T-helper 1 cell (primary cell): ENCODE measurements at places on chromosomes 11 and 22.

DNA sequence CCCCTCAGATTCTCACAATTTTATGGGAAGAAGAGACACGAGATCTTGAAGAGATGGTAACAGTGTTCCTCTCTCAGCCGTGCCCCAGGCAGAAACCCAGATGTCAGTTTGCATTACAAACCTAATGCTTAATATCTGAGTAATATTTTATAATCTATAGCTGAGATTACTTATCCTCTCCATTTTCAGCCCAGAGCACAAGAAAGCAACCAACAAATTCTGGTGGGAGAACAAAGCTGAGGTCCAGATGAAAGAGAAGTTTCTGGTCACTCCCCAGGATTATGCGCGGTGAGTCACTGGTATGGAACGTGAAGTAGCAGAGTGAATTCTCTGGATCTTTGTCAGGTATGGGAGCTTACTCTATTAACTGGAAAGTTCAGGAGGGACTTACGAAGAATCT, 884 bp downstream of the CENATAC start:
- no peak for DNase-seq

DNA sequence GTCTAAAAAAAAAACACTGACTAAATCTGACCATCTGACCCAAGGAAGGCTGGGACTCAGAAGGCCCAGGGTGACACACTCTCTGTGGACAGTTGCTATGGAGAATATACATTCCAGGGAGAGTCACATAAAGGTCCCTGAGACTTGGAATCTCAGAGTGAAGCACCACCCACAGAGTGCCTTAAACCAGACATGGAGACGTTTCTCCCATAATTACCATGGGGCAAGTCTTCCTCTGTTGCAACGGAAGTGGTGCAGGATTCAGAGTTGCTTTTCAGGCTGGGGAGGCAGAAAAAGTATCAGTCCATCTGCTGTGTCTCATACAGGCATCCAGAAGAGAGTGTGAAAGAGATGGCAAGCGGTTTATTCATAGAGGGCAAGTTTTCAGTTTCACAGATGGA, 58.7 kb upstream of the SLN start:
- DNase-seq, result no peak

GRCh38 chr11:74783241-74783871, 34.7 kb downstream of the RNF169 start:
- DNase-seq, result no peak

DNA sequence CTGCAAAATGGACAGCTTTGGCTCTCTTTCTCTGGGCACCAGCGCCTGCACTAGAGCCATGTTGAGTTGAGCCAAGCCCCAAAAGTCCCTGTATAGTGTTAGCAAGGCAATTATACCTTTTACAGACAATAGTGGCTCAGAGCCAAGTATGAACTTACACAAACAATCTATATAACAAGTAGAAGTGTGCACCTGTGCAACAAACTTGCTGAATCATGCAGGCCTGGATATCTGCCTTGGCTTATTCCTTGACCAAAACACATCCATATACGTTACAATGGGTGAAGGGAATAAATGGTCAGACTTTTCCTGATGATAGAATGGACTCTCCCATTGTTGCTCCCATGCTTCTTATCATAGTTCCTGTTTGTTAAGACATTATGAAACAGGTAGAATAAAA, 3.8 kb upstream of the OR52I2 start:
- no peak for DNase-seq

DNA sequence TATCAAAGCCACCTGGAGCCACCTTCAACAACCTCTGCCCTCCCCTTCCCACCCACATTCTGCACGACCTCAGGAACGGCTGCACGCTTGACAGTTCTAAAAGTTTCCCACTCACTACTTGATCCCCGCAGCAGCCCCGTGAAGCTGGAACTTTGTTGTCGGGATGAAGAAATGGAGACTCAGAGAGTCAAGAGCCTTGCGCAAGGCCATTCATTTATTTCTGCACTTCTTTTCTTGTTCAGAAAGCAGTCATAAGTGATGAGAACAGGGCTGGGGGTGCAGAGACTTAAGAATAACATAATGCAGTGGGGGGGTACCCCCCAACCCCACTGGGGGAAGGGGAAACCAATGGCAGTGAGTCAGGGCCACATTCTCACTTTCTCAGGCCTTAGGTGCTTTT, 2.2 kb upstream of the ZFTA start:
- no peak for DNase-seq

- no peak for DNase-seq
Observed at GRCh38 chr22:30574997-30575671, 669 bp upstream of the GAL3ST1 start.

DNA sequence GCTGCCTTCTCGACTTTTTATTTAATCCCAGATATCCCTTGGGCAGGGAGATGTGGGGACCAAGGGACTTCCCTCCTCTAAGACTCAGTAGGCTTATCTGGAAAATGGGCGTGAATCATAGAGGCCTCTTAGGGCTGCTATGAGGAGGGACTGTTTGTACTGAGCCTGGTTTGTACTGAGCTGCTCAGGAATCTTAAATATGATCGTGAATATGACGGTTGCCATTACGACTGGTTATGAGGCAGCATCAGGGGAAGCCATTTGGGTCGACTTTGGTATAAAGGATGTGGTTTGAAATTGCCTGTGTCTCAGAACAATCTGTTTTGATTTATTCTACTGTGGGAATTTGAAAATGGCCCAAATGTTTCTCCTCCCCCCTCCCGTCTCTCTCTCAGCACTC, 20.6 kb downstream of the TSPAN18 start:
- no peak for DNase-seq

DNA sequence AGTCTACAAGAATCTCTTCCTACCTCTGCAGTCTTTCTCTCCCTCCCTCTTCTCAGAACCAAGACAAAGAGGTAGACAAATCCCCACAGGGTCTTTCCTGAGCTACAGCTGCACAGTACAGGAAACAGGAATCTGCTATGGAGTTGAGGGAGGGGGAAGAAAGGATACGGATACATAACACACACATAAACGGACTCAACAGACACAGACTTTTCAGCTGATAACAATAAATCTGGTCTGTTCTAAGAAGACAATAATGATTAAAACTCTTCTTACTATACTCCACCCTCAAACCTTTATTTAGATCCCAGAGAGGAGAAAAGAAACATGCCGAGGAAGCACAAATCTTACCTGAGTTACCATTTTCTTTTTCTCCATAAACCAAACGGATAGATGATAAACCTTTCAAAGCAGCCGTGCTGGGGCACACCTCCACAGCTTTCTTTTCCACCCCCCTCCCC, 122.2 kb downstream of the APOL5 start:
- no peak for DNase-seq

DNA sequence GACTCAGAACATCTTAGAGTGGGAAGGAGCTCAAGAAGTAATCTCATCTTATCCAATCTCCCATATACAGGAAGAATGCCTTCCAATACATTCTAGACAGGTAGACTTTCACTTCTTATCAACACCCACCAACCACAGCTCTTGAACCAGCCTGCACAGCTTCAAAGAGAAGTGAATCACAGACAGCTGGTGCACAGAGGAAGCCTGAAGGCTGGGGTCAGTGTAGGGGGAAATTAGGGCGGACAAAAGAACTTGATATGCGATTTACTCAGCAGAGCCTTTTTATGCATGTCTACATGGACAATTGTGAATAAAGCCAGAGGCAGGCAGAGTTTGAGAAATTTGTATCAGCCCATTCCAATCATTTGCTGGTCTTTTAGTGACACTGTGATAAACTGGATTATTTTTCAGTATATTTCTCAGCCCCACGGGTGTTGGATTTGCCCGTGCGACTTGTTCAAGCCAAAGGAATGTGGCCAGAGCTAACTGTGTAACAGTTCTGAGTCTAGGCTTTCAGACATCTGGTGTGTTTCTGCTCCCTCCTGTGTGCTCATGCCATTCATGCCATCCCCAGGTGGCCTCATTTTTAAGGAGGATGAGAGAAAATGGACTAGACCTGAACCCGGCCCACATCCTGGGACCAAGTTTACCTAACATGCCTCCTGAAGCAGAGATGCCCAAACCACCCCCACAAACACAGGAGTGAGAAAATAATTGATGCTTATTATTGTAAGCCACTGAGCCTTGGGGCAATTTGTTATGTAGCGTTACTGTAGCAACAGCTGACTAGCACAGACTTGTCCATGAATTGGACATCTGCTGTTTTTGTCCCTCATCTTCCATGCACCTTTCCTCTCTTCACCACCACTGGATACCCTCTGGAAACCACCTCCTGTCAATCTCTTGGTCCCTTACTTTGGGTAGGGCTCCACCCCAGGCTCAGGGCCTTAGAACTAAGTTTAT, 137.5 kb upstream of the HSD17B12 start:
- DNase-seq, result no peak

DNA sequence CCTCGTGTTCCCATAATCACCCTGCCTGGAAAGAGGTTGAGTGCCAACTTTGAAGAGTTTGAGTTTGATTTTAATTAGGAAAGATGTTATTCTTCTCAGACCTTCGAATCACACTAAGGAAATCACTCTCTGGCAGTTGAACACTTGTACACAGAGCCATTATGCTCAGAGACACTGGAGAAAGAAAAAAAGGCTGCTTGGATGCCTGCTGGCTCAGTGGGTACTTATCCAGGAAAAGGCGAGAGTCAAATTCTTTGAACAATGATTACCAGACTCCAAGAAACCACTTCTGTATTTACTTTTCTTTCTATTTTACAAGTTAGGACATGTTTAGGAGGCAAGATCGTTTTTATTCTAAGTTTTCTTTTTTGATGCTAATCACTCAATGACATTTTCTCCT, 438.5 kb upstream of the FAT3 start:
- DNase-seq, result no peak

- DNase-seq, result no peak
Observed at GRCh38 chr11:103928040-103928801, 108.2 kb upstream of the DDI1 start.

DNA sequence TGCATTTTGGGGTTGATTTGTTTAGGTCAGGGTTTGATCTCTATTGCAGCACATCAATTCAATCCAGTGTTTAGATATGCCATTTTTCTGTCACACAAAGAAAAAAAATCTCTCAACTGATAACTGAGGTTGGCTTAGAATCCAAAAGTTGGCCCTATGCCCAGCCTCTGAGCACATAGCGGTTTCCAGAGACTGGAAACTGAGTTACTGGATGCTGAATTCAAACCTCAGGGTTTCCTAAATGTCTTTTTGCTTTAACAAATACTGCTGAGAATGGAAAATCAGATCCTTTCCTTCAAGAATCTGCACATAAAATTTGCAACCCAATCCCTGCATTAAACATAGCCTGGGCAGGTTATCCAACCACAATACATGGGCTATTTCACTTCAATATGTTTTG, 4.0 kb downstream of the P4HA3 start:
- no peak for DNase-seq

GRCh38 chr11:33934450-33934849, 42.6 kb upstream of the LMO2 start:
- DNase-seq, result no peak

- no peak for DNase-seq
Observed at GRCh38 chr11:86176165-86176884, 68.2 kb upstream of the EED start.

GRCh38 chr22:50269970-50270665, at the start of gene MAPK11:
TSS of gene MAPK11 (minus strand) at chr22:50270380. CDS start at chr22:50270292, 88 bp downstream.
- peak; percentile 62 for DNase-seq

DNA sequence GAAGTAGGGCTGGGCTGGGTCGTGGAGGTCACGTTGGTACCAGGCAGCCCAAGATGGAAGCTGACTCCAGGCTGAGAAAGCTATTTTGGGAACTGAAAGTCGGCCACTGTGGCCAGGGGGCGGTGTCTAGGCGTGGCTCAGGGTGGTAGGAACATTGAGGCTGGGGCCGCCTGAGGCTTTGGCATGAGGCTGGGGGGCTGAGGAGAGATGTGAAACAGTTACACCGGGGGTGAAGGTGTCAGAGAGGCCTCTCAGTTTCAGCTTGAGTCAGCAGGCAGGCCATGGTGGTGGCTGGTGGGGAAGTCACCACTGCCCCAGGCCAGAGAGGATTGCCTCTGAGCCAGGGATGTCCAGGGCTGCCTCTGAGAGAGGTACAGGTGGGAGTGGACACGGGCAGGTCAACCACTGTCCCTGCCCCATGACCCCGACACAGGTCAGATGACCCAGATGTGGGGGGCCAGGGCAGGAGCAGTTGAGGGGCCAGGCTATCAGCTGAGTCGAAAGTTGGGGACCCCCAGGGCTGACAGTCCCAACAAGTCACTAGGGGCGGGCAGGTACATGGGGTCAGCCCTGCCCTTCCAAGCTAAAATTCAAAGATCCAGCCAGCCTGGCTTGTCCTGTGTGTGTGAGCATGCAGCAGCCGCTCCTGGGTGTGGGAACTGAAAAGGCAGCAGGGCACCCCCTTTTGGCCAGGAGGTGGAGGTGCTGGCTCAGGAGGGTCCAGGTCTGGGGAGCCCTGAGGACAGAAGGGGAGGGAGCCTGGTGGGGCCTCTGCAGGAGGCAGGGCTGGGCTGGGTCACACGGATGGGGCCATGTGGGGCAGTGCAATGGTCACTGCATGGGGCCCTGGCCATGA, 7.2 kb downstream of the KCNK7 start:
- peak; percentile 71 for DNase-seq

- DNase-seq, result no peak
Observed at GRCh38 chr11:20110908-20111669, 49.2 kb downstream of the DBX1 start.

- DNase-seq, result no peak
Observed at GRCh38 chr11:102810950-102811660, 13.1 kb upstream of the MMP1 start.
